Esophagus mucosa (tissue), 1 donor: ENCODE measurements at places on chromosomes 3 and 15. TPM values are rescaled to one million over a fixed set of nuclear protein-coding genes. Genes with fewer than 3 reads are reported as not detected.
A peak's percentile ranks its signal among the peaks of the same experiment; 100 is the strongest.

- ATAC-seq, result peak; percentile 3
Measured at GRCh38 chr15:42119446-42119760, 25.0 kb upstream of the PLA2G4D start.

DNA sequence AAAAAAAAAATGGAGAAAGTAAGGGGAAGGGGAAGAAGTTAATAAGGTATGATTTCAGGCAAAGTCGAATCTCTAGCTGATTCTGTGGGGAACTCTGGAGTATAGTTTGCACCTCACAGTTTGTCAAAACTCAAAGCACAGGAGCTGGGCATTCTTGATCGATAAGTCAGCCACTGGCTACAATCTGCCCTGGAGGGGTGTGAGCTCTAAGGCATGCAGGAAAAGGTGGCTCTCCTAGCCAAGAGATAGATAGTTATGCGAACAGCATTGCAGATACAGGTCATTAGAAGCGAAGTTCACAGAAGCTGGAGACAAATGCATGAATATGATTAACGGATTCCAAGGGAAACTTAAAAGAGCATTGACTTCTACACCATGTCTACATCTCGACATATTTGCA, 952.6 kb downstream of the AGBL1 start:
- no peak for ATAC-seq

DNA sequence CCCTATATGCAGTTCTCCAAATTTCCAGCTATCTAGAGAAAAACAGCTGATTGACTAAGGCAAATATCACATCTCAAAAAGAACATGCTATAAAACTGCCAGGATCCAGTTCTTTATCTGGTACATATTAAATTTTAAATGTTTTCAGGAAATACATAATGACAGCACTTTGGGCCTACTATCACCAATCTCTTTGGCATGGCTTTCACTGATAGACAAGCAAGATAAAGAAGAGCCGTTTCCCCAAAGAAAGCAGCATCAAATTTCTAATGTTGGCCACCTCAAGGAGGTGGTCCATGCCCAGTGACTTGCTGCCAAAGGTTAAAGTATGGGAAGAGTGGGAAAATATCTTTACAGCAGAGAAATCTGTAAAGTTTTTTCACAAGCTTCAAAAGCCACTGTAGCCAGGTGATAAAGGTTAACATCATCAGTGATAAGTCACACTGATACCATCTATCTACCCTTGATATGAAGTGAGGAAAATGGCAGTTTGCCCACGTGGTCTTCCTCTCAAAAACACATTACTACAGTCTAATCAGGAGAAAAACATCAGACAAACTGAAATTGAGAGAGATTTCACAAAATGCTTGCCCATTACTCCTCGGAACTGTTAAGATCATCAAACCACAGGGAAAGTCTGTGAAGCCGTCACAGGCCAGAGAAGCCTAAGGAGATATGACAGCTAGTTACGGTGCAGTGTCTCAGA, 46.4 kb upstream of the C15orf61 start:
- no peak for ATAC-seq

DNA sequence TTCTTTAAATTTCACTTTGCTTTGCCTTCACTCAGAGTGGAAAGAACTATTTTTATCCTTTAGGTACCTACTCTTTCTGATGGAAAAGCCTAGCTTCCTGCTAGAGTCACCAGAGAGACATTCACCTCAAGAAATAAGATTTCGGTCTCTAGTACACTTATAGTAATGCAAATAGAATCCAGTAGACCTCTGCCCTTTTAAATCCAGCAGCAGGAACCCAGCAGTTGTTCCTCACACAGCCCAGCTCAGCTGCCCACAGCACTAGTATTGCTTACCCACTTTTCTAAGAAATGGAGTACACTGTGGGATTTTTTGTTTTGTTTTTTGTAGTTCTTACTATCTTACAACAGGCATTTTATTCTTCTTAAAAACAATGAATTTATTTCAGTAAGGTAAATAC, 497.0 kb upstream of the CCDC54 start:
- ATAC-seq, result no peak

UPK1B gene
- total RNA-seq, result 0.96 TPM

GRCh38 chr3:45106874-45107273, 39.3 kb downstream of the CDCP1 start:
- ATAC-seq, result no peak
